ENCODE measurements at places on chromosomes 1 and 21.

DNA sequence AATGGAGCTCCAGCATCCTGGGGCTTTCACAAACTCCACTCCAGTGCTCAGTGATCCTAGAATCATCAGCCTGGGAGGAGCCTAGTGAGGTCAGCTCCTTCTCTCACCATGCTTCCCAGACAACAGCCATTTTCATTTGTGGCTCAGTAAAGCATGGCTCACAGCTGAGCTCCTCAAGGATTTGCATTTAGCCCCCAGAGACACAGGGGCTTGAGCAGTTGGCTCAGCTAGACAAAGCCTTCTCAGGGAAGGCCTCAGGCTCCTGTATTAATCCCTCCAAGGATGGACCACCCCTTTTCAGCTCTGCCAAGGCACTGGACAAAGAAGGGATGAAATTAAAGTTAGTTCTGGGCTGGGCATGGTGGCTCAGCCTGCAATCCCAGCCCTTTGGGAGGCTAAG lies 39.5 kb downstream of the ERI3 start:
- DNase-seq, result no peak

- no peak for DNase-seq
Observed at GRCh38 chr1:47656719-47657685, 219.2 kb downstream of the FOXD2 start.

DNA sequence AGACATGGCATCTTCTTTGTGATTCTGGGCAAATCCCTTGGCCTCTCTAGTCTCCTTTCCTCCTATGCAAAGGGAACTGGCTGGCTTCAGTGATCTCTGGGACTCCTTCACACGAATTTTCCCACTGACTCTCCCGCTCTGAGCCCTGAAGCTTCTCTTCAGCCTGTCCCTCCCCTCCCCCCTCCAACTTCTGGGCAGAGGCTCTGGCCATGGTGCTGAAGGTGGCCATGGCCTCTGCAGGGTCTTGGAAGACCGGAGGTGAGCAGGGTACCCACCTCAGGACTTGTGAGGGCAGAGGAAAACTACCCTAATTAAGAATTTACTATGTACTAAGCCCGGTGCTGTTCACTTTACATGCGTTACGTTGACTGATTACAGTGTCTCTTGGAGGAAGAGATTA lies 29.4 kb upstream of the POU3F1 start:
- DNase-seq, result no peak

DNA sequence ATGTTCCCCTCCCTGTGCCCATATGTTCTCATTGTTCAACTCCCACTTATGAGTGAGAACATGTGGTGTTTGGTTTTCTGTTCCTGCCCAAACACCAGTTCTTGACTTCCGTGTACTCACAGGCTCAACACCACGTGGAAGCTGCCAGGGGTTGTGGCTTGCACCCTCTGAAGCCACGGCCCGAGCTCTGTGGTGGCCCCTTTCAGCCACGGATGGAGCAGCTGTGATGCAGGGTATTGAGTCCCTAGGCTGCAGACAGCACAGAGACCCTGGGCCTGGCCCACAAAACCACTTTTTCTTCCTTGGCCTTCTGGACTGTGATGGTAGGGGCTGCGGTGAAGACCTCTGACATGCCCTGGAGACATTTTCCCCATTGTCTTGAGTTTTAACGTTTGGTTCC lies 111.6 kb downstream of the SYT14 start:
- no peak for DNase-seq

GRCh38 chr1:5730272-5731109 lies 261.7 kb downstream of the NPHP4 start:
- DNase-seq, result no peak

- DNase-seq, result no peak
Observed at GRCh38 chr1:201740670-201741111, 88.3 kb upstream of the IPO9 start.

DNA sequence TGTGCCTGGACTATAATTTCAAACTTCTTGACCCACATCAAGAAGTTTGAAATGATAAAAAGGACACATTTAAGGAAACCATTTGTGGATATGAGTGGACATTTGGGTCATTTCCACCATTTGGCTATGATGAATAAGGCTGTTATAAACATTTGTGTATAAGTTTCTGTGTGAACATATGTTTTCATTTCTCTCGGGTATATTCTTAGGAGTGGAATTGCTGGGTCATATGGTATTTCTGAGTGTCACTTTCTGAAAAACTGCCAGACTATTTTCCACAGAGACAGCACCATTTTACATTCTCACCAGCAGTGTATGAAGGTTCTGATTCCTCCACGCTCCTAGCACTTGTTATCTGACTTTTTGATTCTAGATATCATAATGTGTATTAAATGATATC lies 50.8 kb downstream of the GPR137B start:
- DNase-seq, result no peak

DNA sequence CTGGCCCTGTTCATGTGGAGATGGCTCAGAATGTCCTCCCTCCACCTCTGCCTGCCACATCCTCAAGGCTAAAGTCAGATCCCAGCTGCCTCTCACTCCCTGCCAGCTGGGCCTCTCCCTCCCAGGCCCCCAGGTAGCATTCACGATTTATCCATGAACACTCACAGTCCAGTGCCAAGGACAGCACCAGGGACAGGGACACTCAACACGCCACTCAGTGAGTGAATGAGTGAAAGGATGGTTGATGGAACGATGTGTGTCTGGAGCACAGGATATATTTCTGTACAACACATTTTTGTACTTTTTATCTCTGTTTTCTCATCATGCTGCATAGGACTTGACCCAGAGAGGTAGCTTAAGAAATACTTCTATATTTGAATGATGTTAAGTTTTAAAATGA lies 10.1 kb downstream of the CYP4A11 start:
- DNase-seq, result no peak

DNA sequence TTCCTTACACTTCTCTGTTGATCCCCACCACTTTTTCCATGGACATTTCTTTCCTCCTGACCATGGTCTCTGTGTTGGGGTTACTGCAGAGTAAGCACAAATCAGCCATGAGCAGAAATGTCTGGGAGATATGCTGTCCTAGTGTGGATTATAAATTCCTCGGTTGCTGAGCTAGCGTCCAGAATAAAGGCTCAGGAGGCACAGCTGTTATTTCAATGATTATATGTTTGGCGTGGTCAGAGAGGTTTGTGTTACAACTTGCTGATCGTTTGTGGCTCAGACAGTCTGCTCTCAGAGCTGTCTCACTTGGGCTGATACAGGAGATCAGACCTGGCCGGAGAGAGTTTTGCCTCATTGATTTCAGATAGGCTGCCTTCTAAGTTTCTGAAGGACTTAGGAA lies 37.5 kb upstream of the LAMC2 start:
- DNase-seq, result no peak

DNA sequence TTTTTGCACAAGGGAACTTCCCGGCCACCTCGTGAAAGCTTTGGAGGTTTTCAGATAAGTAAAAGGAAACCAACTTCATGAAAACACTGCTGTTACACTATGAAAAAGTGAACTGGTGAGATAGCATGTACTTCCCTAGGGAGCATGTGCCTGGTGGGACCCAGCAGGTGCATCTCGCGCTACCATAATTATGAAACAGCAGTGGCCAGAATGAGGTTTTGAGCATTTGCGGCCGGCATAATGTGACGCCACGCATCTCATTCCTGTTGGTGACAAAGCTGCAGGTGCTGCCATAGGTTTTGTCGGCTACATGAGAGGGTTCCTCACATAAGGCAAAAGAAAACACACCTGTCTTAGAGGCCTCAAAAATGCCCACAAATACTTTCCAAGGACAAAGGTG lies 1.7 kb downstream of the KRTAP10-3 start:
- no peak for DNase-seq

- no peak for DNase-seq
Observed at GRCh38 chr21:35178827-35179226, 129.7 kb upstream of the RUNX1 start.

GRCh38 chr1:170075186-170075585 lies 691 bp upstream of the KIFAP3 start:
- DNase-seq, result peak; percentile 11

DNA sequence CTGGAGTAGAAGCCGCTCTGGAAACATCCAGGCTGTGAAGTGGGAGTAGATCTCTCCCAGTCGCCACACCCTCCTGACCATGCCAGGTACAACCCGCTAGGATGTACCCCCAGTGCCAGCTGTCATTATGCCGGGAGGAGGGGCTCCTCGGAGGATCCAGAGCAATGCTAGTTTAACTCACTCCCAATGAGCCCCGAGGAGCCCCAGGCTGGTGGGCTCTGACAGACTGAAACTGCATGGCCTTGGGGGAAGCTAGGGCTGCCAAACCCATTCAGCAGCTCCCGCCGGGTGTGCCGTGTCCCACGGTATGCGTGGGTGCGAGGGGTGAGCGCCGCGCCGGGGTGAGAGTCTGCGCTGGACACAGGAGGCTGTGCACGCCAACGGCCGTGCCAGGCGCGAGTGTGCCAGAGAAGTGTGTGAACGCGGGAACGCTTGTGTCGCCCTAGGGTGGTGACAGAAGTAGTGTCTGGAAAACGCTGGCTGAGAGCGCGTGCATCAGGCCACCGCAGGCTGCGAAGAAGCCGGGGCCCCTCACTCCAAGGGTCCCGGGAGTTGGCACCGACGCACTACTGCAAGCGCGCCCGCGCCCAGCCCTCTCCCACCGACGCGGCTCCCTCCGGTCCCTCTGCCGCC lies 177.1 kb upstream of the EDN2 start:
- no peak for DNase-seq

DNA sequence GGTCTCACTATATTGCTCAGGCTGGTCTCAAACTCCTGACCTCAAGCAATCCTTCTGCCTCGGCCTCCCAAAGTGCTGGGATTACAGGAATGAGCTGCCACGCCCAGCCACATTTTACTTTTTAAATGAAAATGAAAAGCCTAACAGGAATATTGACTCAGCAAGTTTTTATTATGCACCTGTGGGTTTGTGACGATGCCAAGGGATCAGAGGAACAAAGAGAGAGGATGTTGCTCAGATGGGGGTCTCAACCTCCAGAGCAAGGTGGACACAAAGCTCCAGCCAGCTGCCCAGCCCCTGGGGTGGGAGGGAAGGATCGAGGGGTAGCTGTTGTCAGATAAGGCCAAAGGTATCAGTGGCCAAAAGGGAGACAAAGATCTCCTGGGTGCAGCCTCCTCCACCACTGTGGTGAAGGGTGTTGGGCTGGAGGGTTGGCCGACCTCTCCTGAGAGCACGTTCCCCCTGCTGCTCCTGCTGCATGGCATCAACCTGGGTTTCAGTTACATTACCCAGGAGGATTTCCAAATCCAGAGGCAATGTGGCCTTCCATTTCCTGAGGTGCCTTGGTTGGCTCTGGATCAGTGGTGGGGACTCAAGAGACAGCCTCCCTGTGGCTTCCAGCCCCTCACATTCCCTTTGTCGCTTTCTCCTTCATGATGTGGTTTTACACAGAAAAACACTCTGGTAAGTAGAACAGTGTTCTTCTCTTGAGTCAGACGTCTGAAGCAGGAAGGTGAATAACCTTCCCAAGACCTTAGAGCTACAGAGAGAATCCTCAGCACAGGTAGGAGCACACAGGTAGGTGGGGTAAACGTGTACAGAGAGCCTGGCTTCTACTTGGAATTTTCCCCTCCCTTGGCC lies 34.2 kb downstream of the ZNF496 start:
- no peak for DNase-seq

DNA sequence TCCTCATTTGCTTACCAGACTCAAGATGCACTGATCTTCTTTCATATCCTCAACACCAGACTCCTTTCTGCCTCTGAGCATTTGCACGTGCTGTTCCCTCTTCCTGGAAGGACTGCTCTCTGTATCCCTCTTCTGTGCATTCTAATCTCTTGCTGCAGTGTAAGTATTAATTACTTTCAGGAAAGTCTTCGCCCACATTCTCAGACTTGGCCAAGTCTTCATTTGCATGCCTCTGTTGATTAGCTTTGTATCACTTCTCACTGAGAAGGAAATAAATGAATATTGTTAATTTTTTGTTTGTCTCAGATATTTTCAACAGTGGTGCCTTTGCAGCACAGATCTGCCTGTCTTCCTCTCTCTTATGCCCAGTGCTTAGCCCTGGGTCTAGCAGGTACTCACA lies 50.3 kb upstream of the RAB3GAP2 start:
- no peak for DNase-seq

GRCh38 chr1:91831132-91831930 lies 54.6 kb downstream of the TGFBR3 start:
- no peak for DNase-seq

- no peak for DNase-seq
Observed at GRCh38 chr1:75677443-75677842, 47.1 kb upstream of the ACADM start.

DNA sequence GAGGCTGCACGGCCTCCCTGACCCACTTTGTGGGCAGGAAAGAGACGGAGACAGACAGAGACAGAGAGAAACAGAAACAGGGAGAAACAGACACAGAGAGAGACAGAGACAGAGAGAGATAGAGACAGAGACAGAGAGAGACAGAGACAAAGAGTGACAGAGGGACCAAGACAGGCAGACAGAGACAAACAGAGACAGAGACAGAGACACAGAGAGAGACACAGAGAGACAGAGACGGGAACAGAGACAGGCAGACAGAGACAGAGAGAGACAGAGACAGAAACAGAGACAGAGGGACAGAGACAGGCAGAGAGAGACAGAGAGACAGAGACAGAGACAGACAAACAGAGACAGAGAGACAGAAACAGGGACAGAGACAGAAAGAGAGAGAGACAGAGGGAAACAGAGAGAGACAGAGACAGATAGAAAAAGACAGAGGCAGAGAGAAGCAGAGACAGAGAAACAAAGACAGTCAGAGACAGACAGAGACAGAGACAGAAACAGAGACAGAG lies 3.1 kb downstream of the COL6A1 start:
- no peak for DNase-seq

GRCh38 chr1:115299266-115299665 lies 38.8 kb downstream of the NGF start:
- no peak for DNase-seq

GRCh38 chr1:226351709-226352108 lies 42.7 kb upstream of the LIN9 start:
- no peak for DNase-seq

DNA sequence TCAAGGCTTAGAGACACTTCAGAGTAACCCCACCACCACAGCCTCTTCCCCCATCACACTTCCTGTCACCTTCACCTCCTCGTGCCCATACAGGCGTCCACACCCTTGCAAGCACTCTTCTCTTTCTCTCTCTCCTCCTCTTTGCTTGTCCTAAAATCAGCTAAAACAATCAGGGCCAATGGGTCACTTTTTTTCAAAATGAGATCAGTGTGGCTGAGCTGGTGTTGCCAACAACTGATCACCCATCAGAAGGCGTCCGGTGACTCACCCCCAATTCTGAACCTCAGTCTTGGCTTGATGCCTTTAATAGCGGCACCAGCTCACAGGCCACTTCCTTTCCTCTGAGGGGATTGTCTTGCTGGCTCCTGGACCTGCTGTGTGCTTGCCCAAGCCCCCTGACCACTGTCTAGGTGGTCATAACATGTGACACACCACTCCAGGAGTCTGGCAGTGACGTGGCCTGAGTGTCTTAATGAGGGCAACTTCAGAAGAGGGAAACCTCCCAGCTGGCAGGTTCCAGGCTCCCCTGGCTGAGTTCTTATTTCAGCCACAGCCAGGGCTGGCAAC lies 1.6 kb downstream of the DRAXIN start:
- peak; percentile 49 for DNase-seq

GRCh38 chr1:60890664-60891063 lies 191.7 kb upstream of the NFIA start:
- DNase-seq, result no peak

Data from activated CD4-positive, alpha-beta T cell treated with anti-CD3 and anti-CD28 coated beads, Interleukin-2, amount 10 ng/mL, durations not matched to agents 7 days and 5 days (primary cell).